ENCODE measurements at places on chromosomes 5 and 9.

- no peaks in the 10 kb centered on the region for H3K4me1 ChIP-seq
- no peaks in the 10 kb centered on the region for H3K36me3 ChIP-seq
- H3K27me3 ChIP-seq: no peaks in the 10 kb centered on the region
- H3K27ac ChIP-seq: no peak overlapping the region
- no peak for DNase-seq
- no peak overlapping the region for H3K4me3 ChIP-seq
These were observed 132.3 kb upstream of the MPDZ start for GRCh38 chr9:13411791-13412190.

DNA sequence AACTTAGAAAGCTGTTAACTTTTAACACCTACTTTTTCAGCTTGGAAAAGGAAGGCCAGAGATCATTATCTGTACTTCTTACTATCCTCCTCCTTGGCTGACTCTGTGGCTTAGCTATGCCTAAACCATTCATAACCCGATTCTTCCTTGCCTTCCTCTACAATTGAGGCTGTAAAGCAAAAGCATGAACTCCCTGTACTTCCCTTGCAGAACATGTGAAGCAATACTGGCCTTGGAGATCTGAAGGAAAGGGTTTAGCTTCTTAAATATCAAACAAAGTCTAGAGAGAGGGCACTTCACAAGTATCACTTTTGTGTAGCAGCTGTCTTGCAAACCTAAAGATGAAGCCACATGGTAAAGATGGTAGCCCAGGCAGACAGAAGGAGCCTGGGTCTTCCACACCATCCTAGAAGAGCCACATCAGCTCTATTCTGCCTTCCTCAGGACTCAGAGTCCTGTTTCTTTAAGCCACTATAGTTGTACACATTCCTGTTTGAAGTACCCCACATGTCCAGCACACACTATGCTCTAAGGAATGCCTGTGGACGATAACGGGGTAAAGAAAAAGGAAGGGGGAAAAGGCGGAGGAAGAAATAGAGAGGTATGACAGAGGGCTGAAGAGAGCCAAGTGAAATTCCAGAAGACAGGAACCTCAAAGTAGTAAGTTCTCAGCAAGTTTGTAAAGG, 169.2 kb downstream of the SLIT3 start:
- H3K4me3 ChIP-seq: no peak overlapping the region
- H3K4me1 ChIP-seq: no peaks in the 10 kb centered on the region
- H3K27ac ChIP-seq: no peak overlapping the region
- H3K27me3 ChIP-seq: no peaks in the 10 kb centered on the region
- H3K36me3 ChIP-seq: no peaks in the 10 kb centered on the region
- DNase-seq: no peak

DNA sequence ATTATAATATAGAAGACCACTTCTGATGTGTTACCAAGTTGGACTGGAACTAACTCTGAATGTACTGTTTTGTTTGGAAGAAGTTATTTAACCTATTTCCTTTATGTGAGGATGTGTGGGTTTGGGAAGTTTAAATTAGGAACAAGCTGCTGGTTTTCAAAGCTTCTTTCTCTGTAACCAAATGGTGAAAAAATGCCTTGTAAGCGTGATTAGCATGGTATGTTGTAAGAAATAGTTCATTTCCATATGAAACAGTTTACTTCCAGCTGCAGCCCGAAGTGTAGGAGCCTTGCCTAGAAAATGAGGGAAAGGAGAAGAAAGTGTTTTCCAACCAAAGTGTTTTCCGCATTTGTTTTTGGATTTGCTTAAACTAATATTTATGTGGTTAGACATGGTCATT, 36.0 kb downstream of the TTC1 start:
- DNase-seq: no peak
- no peaks in the 10 kb centered on the region for H3K4me1 ChIP-seq
- H3K36me3 ChIP-seq: peaks cover 25% of the 10 kb centered on the region
- H3K27ac ChIP-seq: no peak overlapping the region
- no peaks in the 10 kb centered on the region for H3K27me3 ChIP-seq

DNA sequence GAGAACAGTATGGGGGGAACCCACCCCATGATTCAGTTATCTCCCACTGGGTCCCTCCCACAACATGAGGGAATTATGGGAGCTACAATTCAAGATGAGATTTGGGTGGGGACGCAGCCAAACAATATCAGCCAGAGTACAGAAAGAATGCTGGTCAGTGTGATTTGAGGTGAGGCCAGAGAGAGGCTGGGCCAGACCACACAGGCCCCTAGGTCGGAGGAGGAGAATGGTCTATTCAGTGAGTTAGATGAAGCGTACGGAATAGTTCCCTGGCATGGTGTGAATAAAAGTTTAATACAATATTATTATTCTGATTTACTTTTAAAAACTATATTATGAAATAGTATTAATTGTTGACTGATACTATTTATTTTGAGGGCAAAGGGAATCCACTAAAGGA, 39.7 kb downstream of the PCSK5 start:
- peaks cover 2% of the 10 kb centered on the region for H3K36me3 ChIP-seq
- H3K4me1 ChIP-seq: no peaks in the 10 kb centered on the region
- H3K4me3 ChIP-seq: no peak overlapping the region
- no peak overlapping the region for H3K27ac ChIP-seq
- H3K27me3 ChIP-seq: no peaks in the 10 kb centered on the region

DNA sequence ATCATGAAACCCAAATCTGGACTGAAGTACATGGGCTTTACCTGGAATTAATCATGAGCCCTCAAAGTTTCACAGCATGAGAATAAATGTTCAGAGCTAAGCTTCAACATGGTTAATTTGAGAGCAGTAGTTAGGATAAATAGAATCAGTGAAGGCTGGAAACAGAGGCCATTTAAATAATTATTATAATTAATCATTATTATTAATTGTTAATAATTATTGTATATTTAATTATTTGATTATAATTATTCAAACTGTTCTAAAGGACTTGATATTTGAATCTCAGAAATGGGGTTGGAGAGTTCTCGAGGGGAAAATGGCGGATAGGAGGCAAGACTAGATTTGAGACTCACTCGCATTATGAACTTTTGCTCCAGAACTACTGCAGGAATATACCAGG, 119.6 kb upstream of the ITGA1 start:
- H3K27ac ChIP-seq: no peak overlapping the region
- H3K27me3 ChIP-seq: peaks cover 9% of the 10 kb centered on the region
- H3K36me3 ChIP-seq: peaks cover 1% of the 10 kb centered on the region
- DNase-seq: no peak
- no peaks in the 10 kb centered on the region for H3K4me1 ChIP-seq
- H3K4me3 ChIP-seq: no peak overlapping the region

DNA sequence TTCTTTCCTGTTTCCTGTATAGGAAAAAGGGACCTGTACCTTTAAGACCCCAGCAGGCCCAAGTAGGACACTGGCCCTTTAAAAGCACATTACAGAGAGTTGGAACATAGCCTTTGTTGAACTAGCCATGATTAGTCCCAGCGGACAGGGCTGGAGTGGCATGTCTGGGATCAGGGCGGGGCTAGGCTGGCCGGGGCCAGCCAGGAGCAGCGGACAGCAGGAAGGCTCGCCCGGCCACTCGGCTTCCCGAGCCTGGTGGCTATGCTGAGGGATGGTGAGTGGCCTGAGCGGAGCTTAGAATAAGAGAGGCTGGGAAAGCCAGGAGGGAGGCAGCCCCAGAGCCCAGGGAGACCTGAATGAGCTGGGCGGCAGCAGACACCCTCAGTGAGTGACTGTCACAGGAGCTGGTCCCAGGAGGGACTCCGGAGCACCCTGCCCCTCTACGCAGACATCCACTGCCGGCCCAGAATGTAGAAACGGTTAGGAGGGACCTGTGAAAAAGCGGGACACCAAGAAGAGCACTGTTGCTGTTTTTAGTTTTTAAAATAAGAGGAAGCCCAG, 92.1 kb downstream of the DAB2IP start:
- no peaks in the 10 kb centered on the region for H3K27me3 ChIP-seq
- no peak for DNase-seq
- H3K36me3 ChIP-seq: peaks cover 2% of the 10 kb centered on the region
- H3K4me1 ChIP-seq: peaks cover 25% of the 10 kb centered on the region
- no peak overlapping the region for H3K27ac ChIP-seq

- H3K27me3 ChIP-seq: peaks cover 31% of the 10 kb centered on the region
- H3K36me3 ChIP-seq: no peaks in the 10 kb centered on the region
- no peak for DNase-seq
- no peaks in the 10 kb centered on the region for H3K4me1 ChIP-seq
- H3K27ac ChIP-seq: no peak overlapping the region
These were observed 135.2 kb downstream of the GNA14 start for GRCh38 chr9:77512876-77513275.

DNA sequence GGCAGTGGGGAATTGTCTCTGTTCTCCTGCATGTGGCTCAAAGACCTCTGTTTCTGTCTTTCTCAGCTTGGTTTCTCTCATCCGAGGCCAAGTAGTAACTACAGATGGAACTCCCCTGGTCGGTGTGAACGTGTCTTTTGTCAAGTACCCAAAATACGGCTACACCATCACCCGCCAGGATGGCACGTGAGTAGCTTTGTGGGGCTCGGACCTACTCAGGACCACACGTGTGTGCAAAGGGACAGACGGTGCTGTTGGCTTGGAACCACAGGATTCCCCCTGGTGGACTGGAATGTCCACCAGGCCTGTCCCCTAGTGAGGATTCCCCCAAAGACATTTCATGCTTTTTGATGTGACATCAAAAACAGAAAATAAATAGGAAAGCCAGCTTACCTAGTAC, 96.3 kb upstream of the WWC1 start:
- no peak for DNase-seq
- H3K36me3 ChIP-seq: no peaks in the 10 kb centered on the region

GRCh38 chr5:91598216-91598615, 215.1 kb upstream of the ARRDC3 start:
- H3K36me3 ChIP-seq: no peaks in the 10 kb centered on the region
- no peaks in the 10 kb centered on the region for H3K4me1 ChIP-seq
- no peak overlapping the region for H3K4me3 ChIP-seq
- no peak for DNase-seq
- no peaks in the 10 kb centered on the region for H3K27me3 ChIP-seq

GRCh38 chr9:107813287-107813686, 323.7 kb upstream of the KLF4 start:
- no peak overlapping the region for H3K27ac ChIP-seq
- DNase-seq: no peak
- H3K36me3 ChIP-seq: no peaks in the 10 kb centered on the region

DNA sequence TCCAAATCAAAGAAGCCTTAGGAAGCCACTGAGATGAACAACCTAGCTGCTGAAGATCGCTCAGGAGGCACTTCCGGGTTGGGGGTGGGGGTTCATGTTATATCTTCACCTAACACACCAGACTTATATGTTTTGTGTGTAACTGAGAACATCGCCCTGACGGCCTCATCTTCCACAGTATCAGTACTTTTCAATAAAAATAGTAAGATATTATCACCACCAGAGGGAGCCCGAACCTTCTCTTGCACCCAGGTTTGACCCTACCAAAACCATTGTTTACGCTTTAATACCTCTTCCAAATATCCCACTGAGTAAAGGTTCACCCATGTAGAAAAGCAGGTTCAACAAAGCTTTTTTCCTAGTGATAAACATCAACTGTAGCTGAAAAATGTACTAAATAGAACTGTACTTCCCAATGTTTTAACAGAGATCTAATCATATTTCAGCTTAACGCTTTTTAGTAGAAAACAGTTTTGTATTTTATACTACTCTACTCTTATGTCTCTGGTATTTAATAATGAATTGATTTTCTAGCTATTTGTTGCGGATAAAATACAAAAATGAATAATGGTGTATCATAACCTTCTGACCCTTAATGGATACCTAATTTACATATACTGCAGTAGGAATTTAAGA, 244.0 kb downstream of the EPB41L4A start:
- no peak overlapping the region for H3K4me3 ChIP-seq
- H3K27me3 ChIP-seq: peaks cover 24% of the 10 kb centered on the region
- peaks cover 7% of the 10 kb centered on the region for H3K4me1 ChIP-seq
- DNase-seq: no peak
- no peaks in the 10 kb centered on the region for H3K36me3 ChIP-seq

- no peaks in the 10 kb centered on the region for H3K4me1 ChIP-seq
- H3K36me3 ChIP-seq: no peaks in the 10 kb centered on the region
- DNase-seq: no peak
These were observed 377.8 kb upstream of the CLINT1 start for GRCh38 chr5:158236511-158237335.

- H3K4me1 ChIP-seq: peaks cover 7% of the 10 kb centered on the region
- no peak for DNase-seq
- H3K4me3 ChIP-seq: no peak overlapping the region
- no peak overlapping the region for H3K27ac ChIP-seq
- H3K27me3 ChIP-seq: peaks cover 86% of the 10 kb centered on the region
These were observed 735 bp downstream of the DMRT3 start for GRCh38 chr9:976943-977837.

- H3K4me3 ChIP-seq: no peak overlapping the region
- H3K27me3 ChIP-seq: no peaks in the 10 kb centered on the region
- DNase-seq: no peak
These were observed 1.7 kb upstream of the SPINK6 start for GRCh38 chr5:148201151-148201550.

DNA sequence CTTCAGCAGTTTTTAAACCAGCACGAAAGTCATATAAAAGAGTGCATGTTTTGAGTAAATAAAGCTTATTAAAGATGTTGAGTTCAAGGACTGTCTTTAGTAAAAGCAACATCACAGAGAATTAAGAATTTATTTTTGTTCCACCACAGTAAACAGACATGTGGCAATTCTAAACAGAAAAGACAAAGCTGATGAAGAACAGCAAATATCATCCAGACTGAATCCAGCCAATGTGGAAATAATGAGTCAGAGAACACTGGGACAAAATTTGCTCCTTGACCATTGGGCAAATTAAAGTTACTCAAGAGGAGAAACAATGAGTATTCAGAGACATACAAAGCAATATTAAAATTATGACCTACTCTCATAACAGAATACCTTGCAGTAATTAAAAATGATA, 28.8 kb downstream of the OR2K2 start:
- peaks cover 12% of the 10 kb centered on the region for H3K27me3 ChIP-seq
- H3K36me3 ChIP-seq: no peaks in the 10 kb centered on the region
- H3K4me1 ChIP-seq: no peaks in the 10 kb centered on the region

GRCh38 chr5:50476549-50476948, 35.5 kb upstream of the EMB start:
- H3K4me3 ChIP-seq: no peak overlapping the region
- no peaks in the 10 kb centered on the region for H3K27me3 ChIP-seq
- peaks cover 2% of the 10 kb centered on the region for H3K36me3 ChIP-seq
- no peak for DNase-seq
- peaks cover 18% of the 10 kb centered on the region for H3K4me1 ChIP-seq
- no peak overlapping the region for H3K27ac ChIP-seq

GRCh38 chr9:123339666-123340510, 16.1 kb upstream of the CRB2 start:
- no peaks in the 10 kb centered on the region for H3K27me3 ChIP-seq
- H3K4me1 ChIP-seq: peaks cover 31% of the 10 kb centered on the region
- H3K4me3 ChIP-seq: peak overlapping the region; percentile 83
- H3K36me3 ChIP-seq: peaks cover 7% of the 10 kb centered on the region
- peak overlapping the region; percentile 93 for H3K27ac ChIP-seq

- no peaks in the 10 kb centered on the region for H3K4me1 ChIP-seq
- peaks cover 8% of the 10 kb centered on the region for H3K27me3 ChIP-seq
- H3K4me3 ChIP-seq: no peak overlapping the region
- no peaks in the 10 kb centered on the region for H3K36me3 ChIP-seq
- no peak overlapping the region for H3K27ac ChIP-seq
These were observed 93.5 kb upstream of the ATG10 start for GRCh38 chr5:81878333-81878732.
